Left forelimb (tissue), 1 donor: ENCODE measurements at places on chromosomes 13 and 19.
A peak's percentile ranks its signal among the peaks of the same experiment; 100 is the strongest.

DNA sequence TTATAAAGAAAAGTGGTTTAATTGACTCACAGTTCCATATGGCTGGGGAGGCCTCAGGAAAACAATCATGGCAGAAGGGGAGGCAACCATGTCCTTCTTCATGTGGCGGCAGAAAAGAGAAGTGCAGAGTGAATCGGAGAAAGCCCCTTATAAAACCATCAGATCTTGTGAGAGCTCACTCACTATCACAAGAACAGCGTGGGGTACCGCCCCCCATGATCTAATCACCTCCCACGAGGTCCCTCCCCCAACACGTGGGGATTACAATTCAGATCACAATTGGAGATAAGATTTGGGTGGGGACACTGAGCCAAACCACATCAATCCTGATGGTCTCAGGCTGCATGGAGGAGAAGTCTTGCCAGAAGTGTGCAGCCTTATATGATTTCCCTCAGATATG lies 26.0 kb downstream of the TM9SF2 start:
- no peak for DNase-seq

GRCh38 chr13:110702591-110703526 lies 3.1 kb downstream of the CARS2 start:
- DNase-seq: no peak

- peak; percentile 90 for DNase-seq
These were observed 19.6 kb upstream of the EPHX3 start for GRCh38 chr19:15251749-15252397.

DNA sequence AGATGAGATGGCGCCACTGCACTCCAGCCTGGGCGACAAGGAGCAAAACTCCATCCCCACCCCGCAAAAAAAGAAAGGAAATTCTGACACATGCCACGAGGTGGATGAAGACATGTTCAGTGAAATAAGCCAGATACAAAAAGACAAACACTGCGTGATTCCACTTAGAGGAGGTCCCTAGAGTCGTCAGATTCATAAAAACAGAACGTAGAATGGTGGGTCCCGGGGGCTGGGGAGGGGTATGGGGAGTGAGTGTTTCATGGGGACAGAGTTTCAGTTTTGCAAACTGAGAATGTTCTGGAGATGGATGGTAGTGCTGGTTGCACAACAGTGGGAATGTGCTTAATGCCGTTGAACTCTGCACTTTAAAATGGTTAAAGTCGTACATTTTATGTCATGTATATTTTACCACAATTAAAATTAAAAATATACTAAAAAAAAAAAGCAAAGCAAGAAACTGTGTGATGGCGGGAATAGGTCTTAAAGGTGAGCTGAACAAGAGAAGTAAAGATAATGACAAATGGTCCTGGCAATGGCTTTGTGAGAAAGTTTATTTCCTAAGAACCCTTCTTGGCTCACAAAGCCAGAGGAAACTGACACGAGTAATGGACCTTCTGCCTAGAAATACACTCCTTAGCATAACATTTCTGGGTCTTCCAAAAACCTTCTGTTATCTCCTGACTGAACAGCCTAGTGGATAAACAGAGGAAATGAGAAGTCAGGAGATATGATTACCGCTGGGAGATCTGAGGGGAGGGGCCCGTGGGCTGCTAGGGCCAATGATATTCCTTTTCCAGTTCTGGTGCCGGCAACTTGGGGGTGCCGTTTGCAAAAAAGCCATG lies 4.2 kb upstream of the SPC24 start:
- no peak for DNase-seq

GRCh38 chr13:50626101-50626547 lies 217.4 kb downstream of the DLEU7 start:
- no peak for DNase-seq

DNA sequence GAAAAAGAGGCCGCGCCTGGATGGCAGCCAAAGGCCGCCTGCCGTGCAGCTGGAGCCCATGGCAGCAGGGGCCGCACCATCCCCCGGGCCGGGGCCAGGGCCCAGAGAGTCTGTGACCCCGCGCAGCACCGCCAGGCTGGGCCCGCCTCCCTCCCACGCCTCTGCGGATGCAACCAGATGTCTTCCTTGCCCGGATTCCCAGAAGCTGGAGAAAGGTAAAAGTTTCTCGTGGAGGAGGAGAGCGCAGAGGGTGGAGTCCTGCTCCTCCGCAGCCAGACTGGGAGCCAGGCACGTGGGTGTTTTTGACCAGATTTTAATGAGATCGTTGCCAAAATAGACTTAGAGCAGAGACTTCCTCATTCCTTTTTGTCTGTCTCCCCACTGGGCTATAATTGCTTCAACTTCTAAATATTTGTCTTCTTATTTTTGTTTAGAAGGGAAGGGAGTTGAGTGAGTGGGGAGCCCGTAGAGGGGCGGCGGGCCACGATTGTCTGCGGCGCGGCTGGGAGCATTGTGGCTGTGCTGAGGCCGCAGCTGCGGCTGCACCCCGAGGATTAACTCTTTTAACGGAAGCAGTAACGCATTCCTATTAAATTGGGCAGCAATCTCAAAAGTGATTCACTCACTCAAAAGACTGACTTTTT lies 22.8 kb upstream of the NDUFS7 start:
- DNase-seq: peak; percentile 86

- no peak for DNase-seq
These were observed 30.3 kb upstream of the CEACAM4 start for GRCh38 chr19:41657157-41657556.

DNA sequence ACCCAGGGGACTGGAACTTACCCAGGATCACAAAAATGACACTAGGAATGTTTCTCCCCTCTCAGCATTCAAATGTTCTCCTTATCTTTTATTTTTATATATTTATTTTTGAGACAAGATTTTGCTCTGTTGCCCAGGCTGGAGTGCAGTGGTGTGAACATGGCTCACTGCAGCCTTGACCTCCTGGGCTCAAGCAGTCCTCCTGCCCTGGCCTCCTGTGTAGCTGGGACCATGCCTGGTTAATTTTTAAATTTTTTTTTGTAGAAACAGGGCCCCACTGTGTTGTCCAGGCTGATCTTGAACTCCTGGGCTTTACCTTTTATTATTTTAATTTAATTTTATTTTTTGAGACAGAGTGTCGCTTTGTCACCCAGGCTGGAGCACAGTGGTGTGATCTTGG lies 108.2 kb downstream of the PCCA start:
- DNase-seq: no peak

- DNase-seq: peak; percentile 96
These were observed 9.5 kb downstream of the GPX4 start for GRCh38 chr19:1113030-1113985.

DNA sequence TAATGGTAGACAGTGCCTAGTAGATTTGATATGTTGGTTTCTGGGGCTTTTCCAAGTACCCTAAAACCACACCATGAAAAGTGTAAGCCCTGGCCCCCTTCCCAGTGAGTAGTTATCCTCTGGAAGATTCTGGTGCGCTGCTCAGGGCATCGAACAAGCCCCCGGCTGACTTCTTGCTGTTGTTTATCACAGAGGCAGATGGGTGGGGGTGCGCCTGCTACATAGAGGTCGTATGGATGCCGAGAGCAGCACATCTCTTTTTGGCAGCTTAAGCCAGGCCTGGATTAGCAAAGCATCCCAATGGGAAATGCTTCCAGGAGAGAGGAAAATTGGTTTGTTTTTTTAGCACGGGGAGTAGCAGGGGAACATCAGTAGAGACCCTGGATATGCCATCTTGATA lies 26.3 kb upstream of the SPATA13 start:
- no peak for DNase-seq

DNA sequence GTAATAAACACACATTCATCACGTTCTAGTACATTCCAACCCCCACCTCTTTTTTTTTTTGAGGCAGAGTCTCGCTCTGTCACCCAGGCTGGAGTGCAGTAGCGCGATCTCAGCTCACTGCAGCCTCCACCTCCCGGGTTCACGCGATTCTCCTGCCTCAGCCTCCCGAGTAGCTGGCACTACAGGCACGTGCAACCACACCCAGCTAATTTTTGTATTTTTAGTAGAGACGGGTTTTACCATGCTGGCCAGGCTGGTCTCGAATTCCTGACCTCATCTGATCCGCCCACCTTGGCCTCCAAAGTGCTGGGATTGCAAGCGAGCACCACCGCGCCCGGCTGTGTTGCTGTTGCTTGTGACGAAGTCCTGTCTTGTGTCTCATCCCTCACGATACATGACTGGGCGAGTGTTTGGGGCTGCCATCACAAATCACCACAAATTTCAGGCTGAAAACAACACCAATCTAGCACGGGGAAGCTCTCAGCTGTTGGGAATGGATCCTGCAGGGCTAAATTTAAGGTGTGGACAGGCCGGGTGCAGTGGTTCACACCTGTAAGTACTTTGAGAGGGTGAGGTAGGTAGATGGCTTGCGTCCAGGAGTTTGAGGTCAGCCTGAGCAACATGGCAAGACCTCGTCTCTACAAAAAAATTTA lies 15.7 kb downstream of the MOB3A start:
- DNase-seq: no peak

DNA sequence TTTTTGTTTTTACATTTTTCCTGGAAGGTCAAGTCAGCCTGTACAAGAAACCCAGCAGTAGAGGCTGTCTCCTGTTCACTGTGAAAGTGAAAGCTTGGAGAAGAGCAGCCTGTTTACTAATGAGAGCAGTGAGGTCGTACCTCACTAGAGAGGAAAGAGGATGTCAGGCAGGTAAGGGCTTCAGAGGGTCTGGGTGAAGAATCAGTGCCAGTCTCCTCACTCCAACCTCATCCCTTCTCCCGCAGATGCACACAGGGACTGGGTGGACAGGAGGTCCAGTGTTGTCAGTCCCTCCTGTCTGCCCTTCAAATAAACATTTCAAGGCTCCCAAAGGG lies 462.5 kb downstream of the KLF5 start:
- no peak for DNase-seq

- DNase-seq: no peak
These were observed 3.6 kb upstream of the HAMP start for GRCh38 chr19:35278578-35279284.

GRCh38 chr19:19171821-19172532 lies 1.9 kb upstream of the MEF2B start:
- no peak for DNase-seq

DNA sequence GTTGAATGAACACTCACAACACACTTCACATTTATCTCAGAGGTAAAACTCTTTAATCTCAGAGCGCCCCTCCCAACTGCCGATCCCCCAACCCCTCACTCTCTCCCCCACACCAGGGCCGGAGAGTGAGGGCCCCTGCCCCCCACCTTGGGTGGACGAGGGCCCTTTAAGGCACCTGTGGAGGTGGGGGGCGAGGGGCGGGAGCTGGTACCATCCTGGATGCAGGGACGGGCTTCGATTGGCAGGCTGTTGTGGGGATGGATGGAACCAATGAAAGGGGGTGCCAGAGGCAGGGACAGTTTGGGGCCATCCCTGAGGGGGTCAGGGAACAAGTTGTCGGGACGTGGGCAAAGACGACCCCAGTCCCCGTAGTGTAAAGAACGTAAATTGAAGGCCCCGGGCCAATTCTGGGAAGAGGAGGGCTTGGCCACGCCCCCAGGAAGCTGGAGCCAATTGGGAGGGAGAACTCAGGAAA lies 1.7 kb upstream of the PNKP start:
- no peak for DNase-seq

GRCh38 chr19:19205416-19206410 lies 2.5 kb upstream of the NR2C2AP start:
- DNase-seq: no peak

- DNase-seq: no peak
These were observed 246.4 kb upstream of the ZNF507 start for GRCh38 chr19:32098968-32099367.

DNA sequence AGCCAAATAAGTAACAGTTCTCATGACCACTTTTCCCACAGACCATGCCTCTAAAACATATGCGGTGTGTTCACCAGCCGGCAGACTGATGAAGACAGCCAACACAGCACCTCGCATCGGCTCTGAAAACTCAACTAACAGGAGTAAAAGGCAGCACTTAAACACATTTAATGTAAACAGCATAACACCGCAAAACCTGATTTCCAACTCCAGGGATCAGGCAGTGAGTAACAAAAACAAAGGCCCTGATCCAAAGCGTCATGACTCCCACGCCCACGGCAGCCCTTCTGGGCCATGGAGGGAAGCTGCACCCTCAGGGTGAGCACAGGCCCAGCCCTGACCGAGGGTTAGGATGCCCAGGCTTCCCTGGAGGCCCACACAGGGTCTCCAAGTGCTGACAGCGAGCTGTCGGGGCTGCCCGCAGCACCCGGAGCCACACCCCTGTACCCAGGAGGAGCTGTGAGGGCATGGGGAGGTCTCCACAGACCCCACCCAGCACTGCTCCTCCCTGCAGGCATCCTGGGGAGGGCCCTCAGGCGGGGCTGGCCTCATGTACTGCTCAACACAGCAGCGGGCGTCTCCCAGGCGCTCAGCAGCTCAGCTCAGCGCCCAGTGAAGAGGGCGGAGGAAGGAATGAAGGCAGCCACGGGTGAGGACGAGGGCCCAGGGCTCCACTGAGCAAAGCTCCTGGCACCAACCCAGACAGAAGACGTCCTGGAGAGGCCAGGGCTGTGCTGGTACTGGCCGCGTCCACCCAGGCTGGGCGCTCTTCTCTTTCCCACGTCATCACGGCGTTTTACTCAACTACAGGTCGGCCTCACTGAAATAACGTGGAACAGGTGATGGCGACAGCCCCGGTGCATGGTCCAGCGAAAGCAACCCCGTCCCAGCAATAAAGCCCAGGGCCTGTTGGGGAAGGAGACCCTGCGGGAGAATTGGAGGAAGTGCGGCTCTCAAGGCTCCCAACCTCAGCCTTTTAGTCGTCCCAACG lies 53.7 kb downstream of the RASA3 start:
- DNase-seq: no peak

- no peak for DNase-seq
These were observed at the start of gene GIPR for GRCh38 chr19:45667620-45668341. Gene GIPR, plus strand, starts transcription at chr19:45668221. Its CDS starts 1,300 bp downstream, at chr19:45669521.

GRCh38 chr13:20168396-20168795 lies 7.5 kb upstream of the GJA3 start:
- DNase-seq: no peak

DNA sequence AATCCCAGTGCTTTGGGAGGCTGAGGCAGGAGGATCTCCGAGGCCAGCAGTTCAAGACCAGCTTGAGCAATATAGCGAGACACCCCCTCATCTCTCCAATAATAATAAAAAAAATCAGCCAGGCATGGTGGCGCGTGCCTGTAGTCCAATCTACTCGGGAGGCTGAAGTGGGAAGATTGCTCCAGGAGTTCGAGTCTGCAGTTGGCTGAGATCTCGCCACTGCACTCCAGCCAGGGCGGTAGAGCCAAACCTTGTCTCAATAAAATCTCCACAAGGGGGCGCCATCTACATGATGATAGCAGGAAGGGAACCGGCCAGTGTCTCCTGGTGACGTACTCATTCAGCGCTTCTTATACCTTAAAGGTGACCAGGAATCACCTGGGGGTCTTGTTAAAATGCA lies 13.6 kb upstream of the C5AR1 start:
- DNase-seq: no peak

GRCh38 chr13:60945396-60945795 lies 470.3 kb downstream of the PCDH20 start:
- no peak for DNase-seq

DNA sequence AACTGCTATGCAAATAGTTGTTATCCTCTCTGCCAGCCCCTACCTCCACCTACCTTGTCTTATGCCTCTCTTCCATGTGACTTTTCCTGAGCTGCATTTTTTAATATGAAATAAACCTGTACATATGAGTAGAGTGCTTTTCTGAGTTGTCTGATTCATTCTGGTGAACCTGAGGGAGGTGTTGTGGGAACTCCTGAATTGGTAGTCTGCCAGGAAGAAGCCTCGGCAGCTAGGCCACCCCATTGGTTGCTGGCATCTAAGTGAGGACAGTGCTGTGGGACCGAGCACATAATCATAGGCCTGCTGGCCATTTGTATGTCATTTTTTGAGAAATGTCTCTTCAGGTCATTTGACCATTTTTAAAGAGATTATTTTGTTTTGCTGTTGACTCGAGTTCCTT lies 1146.8 kb downstream of the UQCRFS1 start:
- DNase-seq: no peak
